NCI-H2081 treated with DMSO at 0.1 percent for 48 hours (cell line): ENCODE measurements at places on chromosomes 13 and 19.
A peak's percentile ranks its signal among the peaks of the same experiment; 100 is the strongest.

- DNase-seq = no peak
Observed at GRCh38 chr13:58476206-58476918, 844.8 kb downstream of the PCDH17 start.

- DNase-seq = no peak
Observed at GRCh38 chr19:58059003-58059670, at the start of gene ZNF135. Gene ZNF135, plus strand, starts transcription at chr19:58059282. Its CDS starts 721 bp downstream, at chr19:58060003.

DNA sequence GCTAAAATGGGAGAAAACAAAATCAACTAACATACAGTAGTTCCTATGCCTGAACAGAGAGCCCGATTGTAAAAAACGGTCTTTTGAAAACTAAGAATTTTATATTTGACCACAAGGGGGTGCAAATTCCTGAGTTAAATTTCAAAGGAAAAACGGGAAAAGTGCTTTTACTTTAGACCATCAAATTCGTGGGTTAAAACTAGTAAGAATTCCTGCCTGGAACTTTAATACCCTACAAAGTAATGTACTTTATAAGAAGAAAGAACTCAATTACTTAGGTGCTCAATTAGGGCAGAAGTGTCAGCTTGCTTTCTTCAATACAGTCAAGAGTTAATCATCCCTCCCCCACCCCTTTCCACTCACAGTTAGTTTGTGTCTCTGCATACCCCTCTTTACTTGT lies 69.8 kb downstream of the KCNRG start:
- DNase-seq = no peak

DNA sequence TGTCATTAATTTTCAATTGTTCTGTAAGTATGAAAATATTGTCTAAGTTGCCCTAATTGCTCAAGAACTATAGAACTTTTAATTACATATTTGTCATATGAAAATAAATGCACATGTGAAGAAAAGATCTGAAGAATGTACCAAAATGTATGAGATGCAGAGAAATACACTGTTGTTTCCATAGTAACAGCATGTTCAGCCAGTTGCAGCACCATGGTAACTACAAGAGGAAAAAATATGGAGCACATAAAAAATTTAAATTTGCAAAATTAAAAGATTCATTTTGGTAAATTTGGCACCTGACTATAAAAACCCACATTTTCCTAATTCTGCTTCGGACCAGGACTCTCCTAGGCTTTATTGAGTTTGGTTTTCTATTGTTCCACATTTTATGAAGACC lies 1170.0 kb upstream of the MIR17HG start:
- no peak for DNase-seq

DNA sequence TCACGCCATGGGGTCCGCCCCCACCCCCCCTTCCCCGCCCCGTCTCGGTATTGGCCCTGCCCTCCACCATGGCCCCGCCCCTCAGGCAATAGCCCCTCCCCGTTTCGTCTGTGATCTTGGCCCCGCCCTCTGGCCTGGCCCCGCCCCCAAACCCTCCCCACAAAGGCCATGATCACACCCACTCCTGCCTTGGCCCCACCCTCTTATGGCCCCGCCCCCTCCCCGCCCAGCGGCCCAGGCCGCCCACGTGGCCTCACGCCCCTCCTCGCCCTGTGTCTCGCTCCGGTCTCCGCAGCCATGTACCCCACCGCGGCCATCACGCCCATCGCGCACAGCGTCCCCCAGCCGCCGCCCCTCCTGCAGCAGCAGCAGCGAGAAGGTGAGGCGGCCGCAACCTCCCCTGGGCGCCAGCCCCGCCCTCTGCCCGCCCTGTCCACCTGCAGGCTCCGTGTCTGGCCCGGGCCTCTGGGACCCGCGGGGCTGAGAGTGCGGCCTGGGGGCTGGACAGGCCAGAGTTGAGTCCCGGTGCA lies 61.3 kb downstream of the CELF5 start:
- DNase-seq = no peak

DNA sequence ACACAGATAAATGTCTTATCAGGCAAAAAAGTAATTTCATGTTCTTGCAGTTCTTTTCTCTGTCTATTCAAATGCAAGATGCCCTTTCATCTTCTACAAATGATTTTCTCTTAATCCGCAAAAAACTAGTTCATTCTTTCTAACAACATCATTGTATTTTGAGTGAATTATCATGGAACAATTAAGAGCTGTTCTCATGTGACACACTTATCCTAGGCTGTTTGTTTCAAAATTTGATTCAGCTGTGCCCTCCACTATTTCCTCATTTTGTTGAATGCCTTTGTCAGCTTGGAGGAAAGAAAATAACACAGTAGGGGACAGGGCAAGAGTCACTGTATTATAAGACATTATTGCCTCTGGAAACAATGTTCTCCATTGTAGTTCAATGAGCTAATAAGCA lies 396.9 kb downstream of the KCTD12 start:
- no peak for DNase-seq

DNA sequence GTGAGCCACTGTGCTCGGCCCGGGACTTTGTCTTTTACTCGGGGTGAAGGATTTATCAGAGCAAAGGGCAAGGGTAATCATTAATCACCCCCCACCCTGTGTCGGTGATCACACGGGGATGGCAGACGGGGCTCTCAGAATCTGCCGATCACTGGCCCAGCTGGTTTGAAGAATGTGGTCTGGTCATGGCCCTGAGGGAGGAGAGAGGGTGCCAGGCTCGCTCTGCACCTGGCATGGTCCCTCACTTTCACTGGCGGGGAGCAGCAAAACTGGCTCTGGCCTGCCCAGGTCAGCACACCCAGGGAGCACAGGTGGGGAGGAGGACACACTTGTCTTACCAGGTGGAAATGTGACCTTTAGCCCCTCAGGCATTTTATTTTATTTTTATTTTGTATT lies 10.2 kb downstream of the REEP6 start:
- DNase-seq = no peak

- no peak for DNase-seq
Observed at GRCh38 chr13:74710006-74710405, 575.8 kb upstream of the KLF12 start.

GRCh38 chr19:2952953-2953481 lies 8.2 kb upstream of the ZNF77 start:
- DNase-seq = no peak

DNA sequence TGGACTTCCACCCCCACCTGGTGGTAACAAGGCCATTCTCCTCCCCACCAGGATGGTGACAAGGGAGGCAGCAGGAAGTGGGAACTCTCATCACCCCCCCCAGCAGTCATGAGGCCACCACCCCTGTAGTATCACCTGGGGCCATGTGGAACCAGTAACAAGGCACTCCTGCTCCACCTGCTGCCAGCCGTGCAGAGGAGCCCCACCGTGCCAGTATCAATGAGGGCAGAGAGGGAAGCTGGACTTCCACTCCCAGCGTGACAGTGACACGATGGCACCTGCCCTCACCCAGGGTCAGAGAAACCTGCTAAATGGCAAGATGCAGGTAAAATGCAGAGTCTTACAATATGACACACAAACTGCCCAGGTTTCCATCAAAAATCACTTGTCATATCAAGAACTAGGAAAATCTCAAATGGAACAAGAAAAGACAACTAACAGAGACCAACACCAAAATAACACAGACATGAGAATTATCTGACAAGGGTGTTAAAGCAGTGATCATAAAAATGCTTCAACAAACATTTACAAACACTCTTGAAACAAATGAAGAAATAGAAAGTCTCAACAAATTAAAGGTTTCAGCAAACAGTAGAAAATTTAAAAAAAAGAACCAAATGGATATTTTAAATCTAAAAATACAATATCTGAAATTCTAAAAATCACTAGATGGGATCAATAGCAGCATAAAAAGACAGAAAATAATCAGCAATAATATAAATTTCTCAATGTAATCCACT lies 9.1 kb upstream of the SPACA7 start:
- DNase-seq = no peak

DNA sequence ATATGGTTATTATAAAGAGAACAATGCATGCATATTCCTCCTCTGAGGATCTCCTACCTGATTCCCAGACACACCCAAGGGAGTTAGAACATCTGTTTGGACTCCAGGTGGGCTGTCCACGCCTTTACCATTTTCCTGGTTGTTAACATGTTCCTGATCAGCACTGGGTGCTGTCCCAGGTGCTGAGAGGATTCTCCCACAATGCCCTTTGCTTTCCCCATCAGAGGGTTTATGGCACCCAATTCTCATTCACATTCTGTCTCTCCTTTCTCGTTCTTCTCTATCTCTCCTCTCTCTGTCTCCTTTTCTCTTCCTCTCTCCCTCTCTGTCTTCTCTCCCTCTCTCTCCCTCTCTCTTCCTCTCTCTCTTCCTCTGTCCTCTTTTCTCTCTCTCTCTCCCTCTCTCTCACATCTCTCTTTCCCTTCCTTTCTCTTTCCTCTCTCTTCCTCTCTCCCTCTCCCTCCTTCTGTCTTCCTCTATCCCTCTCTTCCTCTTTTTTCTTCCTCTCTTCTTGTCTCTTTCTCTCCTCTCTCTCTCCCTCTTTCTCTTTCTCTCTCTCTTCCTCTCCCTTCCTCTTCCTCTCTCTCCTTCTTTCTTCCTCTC lies 3.3 kb upstream of the RDH13 start:
- DNase-seq = no peak

DNA sequence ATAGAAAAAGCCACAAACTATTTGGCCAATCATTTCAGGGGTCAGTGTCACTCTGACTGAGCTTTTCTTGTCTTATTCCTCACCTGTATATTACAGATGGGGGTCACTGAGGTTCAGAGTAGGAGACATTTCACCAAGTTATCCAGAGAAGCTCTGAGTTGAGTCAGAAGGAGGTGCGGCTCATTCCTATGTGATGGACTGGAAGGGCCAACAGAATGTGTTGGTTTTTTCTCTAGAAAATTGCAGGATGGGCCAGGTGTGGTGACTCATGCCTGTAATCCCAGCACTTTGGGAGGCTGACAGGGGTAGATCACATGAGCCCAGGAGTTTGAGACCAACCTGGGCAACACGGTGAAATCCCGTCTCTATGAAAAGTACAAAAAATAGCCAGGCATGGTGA lies 24.5 kb upstream of the ZNF83 start:
- no peak for DNase-seq

- DNase-seq = no peak
Observed at GRCh38 chr13:110396476-110396875, 89.4 kb downstream of the COL4A2 start.

GRCh38 chr19:45191375-45191774 lies 12.8 kb downstream of the BLOC1S3 start:
- no peak for DNase-seq

DNA sequence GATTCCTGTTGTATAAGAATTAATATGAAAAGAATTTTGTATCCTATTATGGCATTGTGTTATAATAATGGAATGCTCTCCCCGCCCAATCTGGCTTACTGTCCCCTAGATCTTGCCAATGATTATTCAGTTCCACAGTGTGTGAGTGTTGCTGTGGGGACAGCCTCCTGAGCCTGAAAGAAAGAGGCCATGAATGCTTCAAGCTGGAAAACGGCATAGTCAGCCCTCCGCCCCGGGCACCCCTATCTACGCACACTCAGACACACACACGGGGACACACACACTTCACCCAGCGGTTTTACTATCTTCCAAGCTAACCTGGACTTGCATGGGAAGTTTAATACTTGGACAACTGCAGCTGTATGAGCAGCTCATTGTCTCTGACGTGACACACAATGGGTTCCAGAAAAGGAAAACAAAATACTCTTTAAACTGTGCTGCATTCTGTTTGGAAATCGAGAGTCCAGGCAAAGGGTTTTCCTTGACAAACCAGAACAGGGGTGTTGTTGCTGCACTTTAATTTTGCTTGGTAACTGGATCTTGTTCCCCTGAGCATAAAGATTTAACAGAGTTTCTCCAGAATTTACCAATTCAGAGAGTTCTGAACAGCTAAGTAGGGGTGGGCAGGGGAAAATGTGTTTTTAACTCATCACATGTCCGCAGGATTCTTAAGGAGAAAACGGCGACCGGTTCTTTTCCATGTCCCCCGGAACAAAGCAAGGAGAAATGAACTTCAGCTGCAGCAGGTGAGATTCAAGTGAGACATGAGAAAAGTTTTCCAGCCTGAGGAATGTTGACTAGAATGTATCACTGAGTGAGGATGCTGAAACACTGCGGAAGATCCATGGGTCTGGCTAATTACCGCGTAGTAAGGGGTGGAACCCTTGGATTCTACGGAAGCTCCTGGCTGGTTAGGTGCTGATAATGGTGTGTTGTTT lies 472.9 kb downstream of the FOXO1 start:
- no peak for DNase-seq

DNA sequence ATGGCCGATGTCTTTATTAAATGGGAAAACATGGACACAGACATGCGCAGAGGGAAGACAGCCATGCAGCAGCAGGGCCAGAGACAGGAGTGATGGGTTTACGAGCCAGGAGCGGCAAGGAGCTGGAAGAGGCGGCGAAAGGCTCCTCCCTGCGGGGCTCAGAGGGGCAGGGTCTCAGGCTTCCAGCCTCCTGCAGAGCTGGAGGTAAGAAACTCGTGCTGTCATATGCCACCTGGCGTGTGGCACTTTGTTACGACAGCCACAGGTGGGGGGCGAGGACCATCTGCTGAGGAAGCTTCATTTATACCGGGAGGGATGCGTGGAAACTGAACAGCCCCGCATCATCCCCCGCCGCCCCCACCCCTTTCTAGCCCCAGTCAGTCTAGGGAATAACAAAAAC lies 52.0 kb upstream of the SPACA7 start:
- DNase-seq = no peak

DNA sequence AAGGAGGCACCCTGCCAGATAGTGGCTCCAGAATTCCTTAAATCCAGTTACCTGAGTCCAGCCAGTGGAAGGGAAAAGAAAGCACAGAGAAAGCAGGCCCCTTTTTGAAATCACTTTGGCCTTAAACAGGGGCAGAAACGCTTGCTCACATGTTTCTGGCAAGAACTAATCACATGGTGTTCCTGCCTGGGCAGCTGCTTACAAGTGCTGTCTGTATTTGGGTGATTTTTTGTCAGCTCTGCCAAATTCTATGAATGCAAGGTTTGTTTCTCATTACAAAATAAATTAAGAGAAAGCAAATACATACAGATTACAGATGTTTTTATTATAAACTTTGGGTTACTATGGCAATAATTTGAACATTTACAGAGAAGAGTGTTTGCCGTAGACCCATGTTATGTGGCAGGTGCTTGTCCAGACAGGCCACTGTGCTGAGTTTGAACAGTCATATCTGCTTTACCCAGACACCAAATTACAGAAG lies 1237.8 kb downstream of the SLITRK5 start:
- peak; percentile 90 for DNase-seq
